Naive thymus-derived CD8-positive, alpha-beta T cell (primary cell): ENCODE measurements at places on chromosomes 12 and 14. TPM values are rescaled to one million over a fixed set of nuclear protein-coding genes. Genes with fewer than 3 reads are reported as not detected.
A peak's percentile ranks its signal among the peaks of the same experiment; 100 is the strongest.

DNA sequence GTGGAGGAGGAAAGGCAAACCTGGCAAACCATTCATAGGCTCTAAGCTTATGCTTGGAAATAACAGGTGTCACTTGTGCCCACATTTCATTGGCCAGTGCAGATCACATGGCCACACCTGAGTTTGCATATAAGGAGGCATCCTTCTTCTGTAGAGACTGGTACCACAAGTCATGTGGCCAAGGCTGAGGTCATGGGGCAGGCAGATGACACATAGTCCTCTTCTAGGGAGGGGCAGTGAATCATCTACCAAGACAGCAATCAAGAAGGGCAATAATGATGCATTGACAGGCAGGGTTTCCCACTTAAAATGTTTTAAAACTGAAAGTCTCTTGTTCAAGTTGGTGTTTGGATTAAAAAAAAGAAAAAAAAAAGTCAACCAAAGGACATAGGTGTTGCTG lies 77.3 kb downstream of the DAAM1 start:
- H3K4me3 ChIP-seq, result no peak overlapping the region
- H3K4me1 ChIP-seq, result no peaks in the 10 kb centered on the region
- H3K36me3 ChIP-seq, result peaks cover 26% of the 10 kb centered on the region
- H3K27me3 ChIP-seq, result no peaks in the 10 kb centered on the region
- no peak for DNase-seq
- no peak overlapping the region for H3K27ac ChIP-seq

- DNase-seq, result no peak
- no peaks in the 10 kb centered on the region for H3K27me3 ChIP-seq
- H3K36me3 ChIP-seq, result no peaks in the 10 kb centered on the region
- no peak overlapping the region for H3K4me3 ChIP-seq
- H3K4me1 ChIP-seq, result peaks cover 5% of the 10 kb centered on the region
- H3K27ac ChIP-seq, result no peak overlapping the region
These were observed 13.4 kb downstream of the SMUG1 start for GRCh38 chr12:54175200-54175963.

DNA sequence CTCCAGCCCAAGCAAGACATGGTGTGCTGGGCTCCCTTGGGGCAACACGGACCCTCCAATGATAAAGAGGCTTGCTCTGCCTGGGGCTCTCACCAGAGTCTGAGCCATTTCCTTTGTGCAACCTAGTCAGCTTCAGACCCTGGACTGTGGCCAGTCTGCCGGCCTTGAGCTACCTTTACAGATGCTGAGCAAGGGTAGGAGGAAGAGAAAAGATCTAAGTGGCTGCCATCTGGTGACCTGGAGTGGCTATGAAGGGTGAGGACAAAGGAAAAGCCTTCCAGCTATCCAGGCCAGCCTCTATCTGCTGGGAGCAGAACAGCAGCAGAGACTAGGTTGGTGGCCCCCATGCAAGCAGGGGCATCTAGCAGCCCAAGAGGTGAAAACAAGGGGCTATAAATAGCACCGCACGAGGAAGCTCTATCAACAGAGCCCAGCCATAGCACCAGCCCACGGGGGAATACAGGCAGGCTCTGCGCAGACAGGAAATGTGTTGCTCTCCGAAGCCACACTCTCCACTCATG lies 230.1 kb downstream of the FOXN3 start:
- peak overlapping the region; percentile 75 for H3K27ac ChIP-seq
- H3K27me3 ChIP-seq, result no peaks in the 10 kb centered on the region
- no peak for DNase-seq

DNA sequence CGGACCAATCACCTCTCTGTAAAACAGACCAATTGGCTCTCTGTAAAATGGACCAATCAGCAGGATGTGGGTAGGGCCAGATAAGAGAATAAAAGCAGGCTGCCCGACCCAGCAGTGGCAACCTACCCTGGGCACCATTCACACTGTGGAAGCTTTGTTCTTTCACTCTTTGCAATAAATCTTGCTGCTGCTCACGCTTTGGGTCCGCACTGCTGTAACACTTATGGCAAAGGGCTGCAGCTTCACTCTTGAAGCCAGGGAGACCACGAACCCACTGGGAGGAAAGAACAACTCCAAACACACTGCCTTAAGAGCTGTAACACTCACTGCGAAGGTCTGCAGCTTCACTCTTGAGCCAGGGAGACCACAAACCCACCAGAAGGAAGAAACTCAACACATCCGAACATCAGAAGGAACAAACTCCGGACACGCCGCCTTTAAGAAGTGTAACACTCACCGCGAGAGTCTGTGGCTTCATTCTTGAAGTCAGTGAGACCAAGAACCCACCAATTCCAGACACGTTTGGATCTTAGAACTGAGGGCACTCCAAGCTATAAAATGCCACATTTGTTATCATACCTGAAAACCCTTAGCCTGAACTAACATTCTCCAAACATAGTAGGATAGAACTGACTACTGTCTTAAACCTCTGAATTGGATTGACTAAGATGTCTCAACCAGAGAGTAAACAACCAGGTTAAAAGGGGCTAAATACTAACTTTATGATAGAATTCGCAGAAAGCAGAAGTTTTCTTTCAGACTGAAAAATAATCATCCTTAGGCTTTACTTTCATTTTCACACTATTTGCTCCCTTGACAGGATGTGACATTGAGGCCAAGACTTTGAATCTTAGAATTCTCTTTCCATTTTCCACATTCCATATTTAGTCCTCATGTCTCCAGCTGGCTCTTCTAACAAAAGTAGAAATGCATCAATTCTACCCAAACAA lies 33.6 kb downstream of the CDKL1 start:
- H3K4me3 ChIP-seq, result peak overlapping the region; percentile 86
- H3K27me3 ChIP-seq, result no peaks in the 10 kb centered on the region
- peak overlapping the region; percentile 96 for H3K27ac ChIP-seq
- peaks cover 23% of the 10 kb centered on the region for H3K4me1 ChIP-seq
- peak; percentile 24 for DNase-seq
- peaks cover 12% of the 10 kb centered on the region for H3K36me3 ChIP-seq

GRCh38 chr14:60278350-60278749 lies 29.3 kb downstream of the PPM1A start:
- H3K4me3 ChIP-seq, result no peak overlapping the region
- H3K27ac ChIP-seq, result no peak overlapping the region
- H3K27me3 ChIP-seq, result no peaks in the 10 kb centered on the region
- DNase-seq, result no peak

DNA sequence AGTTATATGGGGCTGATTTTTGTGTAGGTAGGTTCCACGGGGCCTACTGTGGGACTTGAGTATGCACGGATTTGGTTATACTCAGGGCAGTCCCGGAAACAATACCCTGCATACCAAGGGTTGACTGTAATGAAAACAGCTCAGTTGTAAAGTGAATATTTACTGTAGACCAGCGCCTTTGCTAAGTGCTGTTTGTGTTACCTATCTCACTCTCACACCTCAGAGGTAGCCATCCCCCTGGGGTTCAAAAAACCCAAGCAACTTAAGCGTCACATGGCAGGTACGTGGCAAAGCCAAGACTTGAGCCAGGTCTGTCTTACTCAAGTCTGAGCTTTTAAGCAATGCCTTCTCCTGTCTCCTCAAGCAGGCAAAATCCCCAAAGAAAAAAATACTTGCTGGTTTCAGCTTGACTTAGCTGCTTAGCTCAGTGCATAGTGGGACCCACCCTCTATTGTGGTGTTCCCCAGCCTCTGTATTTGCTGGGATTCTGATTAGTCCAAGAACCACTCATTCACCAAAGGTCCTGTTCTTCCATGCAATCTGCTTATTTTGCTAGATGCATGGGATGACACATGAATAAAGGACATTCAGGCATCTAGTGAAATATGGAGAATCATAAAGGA lies 34.2 kb upstream of the STRN3 start:
- H3K27me3 ChIP-seq, result no peaks in the 10 kb centered on the region
- H3K36me3 ChIP-seq, result no peaks in the 10 kb centered on the region
- no peak for DNase-seq

DNA sequence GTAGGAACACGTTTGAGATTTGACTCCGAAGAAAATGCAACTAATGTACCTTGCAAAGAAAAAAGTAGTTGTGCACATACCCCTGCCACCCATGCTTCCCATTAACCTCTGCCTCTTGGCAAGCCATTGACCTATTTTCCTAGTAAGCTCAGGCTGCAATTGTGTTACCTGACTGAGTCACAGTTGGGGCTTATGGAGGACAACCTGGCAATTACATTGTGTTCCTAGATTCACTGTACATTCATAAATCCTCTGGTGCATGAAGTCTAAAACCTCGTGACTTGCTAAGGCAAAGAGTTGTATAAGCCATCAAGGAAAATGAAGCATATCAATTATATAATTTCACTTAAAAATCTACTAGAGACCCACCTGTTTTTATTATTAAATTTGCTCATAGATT lies 62.0 kb upstream of the DUSP6 start:
- no peaks in the 10 kb centered on the region for H3K36me3 ChIP-seq
- no peak for DNase-seq
- no peaks in the 10 kb centered on the region for H3K27me3 ChIP-seq
- no peaks in the 10 kb centered on the region for H3K4me1 ChIP-seq
- no peak overlapping the region for H3K4me3 ChIP-seq

DNA sequence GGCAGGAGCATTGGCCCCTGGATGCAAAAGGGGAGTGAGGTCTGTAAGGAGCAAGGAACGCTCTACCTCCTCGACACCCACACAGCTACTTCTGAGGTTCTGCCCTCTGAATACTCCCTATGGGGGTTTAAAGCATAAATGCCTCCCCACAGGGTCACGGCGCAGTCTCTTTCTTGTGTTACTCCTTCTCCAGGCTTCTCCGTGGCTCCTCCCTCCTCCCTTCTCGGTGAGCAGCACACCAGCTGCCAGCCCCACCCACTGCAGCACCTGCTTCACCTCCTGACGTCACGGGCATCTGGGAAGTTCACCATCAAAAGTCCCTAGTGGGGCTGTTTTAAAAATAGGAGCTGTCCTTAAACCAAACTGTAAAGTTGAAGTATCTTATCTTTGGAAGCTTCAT lies 67.3 kb downstream of the SPTB start:
- no peaks in the 10 kb centered on the region for H3K4me1 ChIP-seq
- no peak overlapping the region for H3K4me3 ChIP-seq
- no peaks in the 10 kb centered on the region for H3K36me3 ChIP-seq
- peak; percentile 12 for DNase-seq
- no peak overlapping the region for H3K27ac ChIP-seq
- H3K27me3 ChIP-seq, result peaks cover 20% of the 10 kb centered on the region

SAMD15 gene
- not detected for total RNA-seq

RASSF9 gene
- not detected for total RNA-seq

PMCH gene
- total RNA-seq, result not detected
